H1 (cell line): ENCODE measurements at places on chromosomes 3 and 15. TPM values are rescaled to one million over a fixed set of nuclear protein-coding genes. Genes with fewer than 3 reads are reported as not detected.
A peak's percentile ranks its signal among the peaks of the same experiment; 100 is the strongest.

GRCh38 chr15:35691173-35691761, 145.3 kb upstream of the DPH6 start:
- no peak for DNase-seq

- no peak for DNase-seq
Measured at GRCh38 chr15:35934383-35935049, 388.6 kb upstream of the DPH6 start.

DNA sequence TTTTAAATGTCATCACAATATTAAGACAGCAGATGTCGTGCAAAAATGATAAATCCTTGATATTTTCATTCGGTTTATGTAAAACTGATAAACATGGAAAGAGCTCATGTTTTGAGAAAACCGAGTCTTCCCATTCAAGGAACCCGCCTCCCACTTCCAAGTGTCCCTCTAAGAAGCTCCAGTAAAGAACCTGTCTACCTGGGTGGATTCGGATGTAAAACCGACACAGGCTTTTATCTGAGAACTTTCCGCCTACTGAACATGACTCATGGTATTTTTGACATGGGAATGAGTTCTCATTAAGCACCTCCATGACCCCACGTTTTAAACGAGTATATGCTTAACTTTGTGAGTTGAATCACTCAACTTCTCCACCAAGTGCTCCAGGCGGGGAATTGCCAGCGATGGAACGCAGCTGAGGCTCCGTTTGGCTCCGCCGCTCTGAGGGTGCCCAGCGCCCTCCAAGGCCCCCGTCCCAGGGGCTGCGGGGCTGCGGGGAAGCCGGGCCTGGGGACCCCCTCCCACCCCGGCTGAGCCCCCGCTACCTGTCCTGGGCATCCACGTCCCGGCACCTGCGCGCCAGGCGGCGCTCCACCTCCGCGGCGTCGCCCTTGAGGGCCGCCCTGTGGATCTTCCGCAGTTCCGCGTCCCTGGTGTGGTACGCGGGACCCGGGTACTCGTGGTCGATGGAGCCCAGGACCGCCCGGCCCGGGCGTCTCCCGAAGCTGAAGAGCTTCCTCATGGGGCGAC, 119.9 kb downstream of the LMLN start:
- peak; percentile 9 for DNase-seq

DNA sequence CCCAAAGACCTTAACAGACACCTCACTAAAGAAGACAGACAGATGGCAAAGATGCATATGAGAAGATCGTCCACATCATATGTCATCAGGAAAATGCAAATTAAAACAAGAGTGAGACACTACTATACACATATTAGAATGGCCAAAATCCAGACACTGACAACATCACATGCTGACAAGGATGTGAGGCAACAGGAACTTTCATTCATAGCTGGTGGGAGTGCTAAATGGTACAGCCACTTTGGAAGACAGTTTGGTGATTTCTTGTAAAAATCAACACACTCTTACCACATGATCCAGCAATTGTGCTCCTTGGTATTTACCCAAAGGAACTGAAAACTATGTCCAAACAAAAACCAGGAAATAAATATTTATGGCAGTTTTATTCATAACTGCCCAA, 17.6 kb downstream of the CHDH start:
- no peak for DNase-seq

- DNase-seq: no peak
Measured at GRCh38 chr3:140767566-140767965, 89.7 kb downstream of the TRIM42 start.

- DNase-seq: peak; percentile 38
Measured at GRCh38 chr3:14847613-14848541, 29.1 kb downstream of the FGD5 start.

- DNase-seq: no peak
Measured at GRCh38 chr15:52292780-52293392, 2.7 kb downstream of the MYO5C start.

DNA sequence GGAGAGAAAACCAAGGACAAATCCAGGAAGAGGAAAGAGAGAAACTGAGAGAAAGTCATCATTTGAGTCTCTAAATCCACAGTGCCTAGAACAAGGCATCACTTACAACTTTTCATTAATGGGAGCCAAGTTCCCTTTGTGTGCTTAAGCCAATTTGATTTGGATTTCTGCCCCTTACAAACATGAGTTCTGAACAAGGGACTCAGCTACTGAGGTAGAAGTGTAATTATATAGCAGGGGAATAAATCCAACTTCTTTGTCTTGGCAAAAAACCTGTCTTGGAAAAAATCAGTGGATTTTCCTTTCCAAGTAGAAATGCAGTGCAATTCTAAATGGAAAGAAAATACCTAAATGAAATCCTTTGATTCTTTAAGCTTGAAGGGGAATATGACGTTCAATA, 307.2 kb upstream of the CNTN3 start:
- no peak for DNase-seq

DNA sequence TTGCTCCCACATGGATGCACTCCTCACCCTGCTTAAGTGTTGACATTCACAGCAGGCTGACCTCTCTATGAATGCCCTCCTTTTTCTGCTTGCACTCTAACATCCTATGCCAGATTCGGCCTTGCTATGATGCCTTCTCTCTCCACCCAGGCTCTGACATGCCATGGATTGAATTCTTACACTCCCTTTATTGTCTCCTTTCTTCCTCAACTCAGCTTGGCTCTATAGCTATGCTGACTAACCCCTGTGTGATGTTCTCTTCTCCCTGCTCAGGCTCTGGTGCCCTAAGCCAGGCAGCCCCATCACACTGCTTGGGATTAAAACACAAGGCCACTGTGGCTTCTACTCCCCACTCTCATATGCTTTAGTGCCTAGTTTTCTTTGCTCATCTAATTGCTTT, 563.7 kb downstream of the NSUN3 start:
- no peak for DNase-seq

The GOLGA6L7 gene
- not detected in 2 replicates for total RNA-seq

The ECE2 gene
- 0.48 and 0.86 TPM in 2 replicates for total RNA-seq

The FMN1 gene
- total RNA-seq: 2.9 and 3.7 TPM in 2 replicates

The SLC22A14 gene
- not detected in 2 replicates for total RNA-seq

The ARIH1 gene
- total RNA-seq: 169 and 179 TPM in 2 replicates

The CASR gene
- total RNA-seq: 0.25 and 0.58 TPM in 2 replicates

The IGSF10 gene
- 0.86 and 0.95 TPM in 2 replicates for total RNA-seq

The BDH1 gene
- 24.0 and 27.2 TPM in 2 replicates for total RNA-seq
